ENCODE measurements at places on chromosomes 2 and 18.

DNA sequence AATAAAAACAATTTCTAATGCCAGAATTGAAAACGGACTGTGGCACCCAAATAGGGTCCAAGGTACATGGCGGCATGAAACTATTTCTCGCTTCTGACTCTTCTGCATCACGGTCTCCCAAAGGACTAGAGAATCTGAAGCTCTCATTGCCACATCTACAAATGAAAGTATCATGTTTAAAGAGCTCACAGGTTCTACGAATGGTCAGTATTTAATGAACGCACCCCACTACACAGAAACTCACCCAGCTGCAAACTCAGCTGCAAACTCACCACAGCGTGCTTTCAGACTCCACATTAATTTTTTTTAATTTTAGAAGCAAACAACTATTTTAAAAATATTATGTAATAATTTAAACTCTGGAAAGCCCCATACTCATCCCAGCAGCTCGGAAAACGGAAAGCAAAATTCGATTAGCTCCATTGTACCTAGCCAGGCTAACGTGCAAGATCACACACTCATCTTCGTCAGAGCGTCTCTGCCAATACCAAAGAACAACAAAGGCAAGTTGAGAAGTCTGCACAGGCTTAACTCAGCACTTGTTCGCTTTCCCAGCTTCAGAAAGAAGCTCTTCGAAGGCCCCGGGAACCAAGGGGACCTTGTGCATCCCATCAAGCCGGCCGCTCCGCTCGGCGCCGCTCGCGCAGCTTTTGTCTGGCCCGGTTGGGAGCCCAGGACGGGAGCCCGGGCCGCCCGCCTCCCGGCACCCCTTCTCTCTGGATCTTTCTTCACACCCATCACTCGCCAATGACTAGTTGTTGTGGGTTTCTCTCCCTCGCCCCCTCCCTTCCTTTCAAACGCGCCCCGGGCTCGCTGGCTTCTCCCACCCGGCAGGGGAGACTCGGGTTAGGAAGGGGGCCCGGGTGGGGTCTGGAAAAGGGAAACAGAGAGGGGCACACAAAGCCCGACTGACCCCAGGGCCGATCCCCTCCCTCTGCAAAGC is 785 bp downstream of the CLASP1 start:
- DNase-seq: peak; percentile 11

GRCh38 chr18:50559752-50560680 is at the start of gene MAPK4:
Gene MAPK4 (plus strand): TSS chr18:50560087. CDS start chr18:50663959, 103,872 bp downstream.
- DNase-seq: no peak

DNA sequence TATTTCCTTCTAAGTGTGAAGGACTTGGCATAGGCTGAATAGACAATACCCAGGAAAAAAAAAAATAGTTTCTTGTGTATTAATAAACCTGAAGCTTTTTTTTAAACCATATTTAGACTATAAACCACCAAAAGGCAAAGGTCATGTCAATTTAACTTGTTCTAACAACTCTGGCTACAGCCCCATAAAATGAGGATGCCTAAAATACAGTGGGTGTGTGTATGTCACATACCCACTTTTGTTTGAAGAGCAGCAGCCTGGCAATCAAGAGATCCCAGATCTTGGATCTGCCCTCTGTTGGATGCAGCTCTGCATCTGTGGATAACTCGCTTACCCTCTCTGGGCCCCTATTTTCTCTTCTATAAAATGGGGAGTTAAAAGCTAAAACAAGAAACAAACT is 65.4 kb downstream of the SATB2 start:
- no peak for DNase-seq

DNA sequence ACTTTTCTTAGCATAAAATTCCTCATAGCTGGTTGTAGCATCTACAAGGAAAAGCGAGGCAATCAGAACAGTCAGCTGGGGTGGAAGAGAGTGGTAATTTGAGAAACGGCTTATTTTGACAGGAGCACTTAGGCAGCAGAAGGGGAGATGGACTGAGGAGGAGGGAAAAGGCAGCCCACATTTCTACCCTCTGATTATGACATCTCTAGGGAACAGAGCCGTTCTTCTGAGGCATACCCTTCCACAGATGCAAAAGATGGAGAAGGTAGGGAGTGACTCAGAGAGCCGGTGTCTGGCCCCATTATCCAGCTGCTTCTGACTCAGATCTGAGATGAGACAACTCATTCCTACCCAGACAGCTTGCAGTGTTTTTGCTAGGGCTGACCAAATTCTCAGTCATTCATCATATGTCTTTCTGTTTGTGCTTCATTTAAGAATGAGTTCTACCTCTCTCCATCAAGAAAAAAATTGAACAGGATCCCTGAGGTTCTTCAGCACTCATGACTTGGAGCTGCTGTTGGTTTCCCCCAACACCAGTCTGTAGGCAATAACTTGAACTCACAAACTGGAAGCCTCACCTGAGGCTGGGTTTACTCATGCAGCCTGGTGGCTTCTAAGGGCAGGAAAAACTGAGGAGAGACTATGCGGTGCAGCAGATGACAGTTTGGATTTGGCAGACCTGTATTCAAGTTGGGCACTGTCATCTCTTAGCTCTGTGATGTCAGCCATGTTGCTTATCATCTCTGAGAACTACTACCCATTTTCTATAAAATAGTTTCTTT is 15.9 kb upstream of the SEC11C start:
- no peak for DNase-seq

DNA sequence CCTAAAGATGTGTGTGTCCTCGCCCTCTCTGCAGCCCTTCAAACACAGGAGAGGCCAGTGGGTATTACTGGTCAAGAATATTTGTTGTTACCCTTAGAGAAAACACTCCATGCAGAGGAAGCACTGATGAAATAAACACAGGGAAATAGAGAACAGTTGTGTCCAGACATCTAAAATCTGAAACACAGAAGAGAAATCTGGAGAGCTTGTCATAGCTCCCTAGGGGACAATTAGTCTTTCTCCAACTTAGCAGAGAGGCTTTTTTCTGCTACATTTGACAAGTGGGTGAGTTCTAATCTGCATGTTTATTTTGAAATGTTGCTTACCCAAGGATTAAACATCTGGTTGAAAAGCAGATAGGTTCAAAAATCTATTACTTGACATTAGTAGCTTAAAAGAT is 190.1 kb downstream of the CTNNA2 start:
- DNase-seq: no peak

DNA sequence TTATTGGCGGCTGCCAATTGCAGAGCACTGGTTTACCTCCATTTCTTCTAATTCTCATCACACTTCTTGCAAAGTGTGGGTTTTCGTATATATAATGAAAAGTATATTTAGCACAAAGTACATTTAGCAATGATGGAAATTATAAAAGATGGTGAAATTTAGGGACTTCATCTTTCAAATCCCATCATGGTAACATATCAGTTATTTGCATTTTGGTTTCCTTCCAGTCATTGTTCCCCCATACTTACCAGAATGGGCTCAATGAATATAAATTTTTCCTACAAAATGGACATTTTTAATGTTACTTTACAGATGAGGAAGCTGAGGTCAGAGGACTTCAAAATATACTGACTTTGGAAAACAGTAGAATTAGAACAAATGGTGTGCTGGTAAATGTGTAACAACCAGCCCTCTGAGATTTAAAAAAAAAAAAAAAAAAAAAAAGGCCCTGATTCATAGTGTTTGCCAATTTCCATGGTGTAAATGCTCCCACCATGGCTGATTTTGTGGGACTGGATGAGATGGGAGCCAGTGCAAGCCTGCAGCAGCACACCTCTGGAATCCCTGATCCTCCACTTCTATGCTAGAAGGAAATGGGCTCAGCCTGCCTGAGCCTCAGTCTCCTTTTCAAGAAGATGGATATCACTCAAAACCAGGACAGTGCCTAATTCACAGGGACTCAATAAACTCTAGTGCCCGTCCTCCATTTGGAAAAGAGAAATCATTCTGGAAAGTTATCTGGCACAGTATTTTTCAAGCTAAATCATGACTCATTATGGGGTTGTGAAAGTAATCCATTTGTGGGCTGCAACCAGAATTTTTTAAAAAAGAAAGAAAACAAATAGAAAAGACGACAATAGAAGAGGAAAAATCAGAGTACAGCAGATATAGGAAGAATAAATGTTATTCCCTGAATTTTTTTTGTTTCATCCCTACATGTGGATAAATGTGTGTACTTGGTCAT is 34.0 kb downstream of the LBH start:
- DNase-seq: no peak

DNA sequence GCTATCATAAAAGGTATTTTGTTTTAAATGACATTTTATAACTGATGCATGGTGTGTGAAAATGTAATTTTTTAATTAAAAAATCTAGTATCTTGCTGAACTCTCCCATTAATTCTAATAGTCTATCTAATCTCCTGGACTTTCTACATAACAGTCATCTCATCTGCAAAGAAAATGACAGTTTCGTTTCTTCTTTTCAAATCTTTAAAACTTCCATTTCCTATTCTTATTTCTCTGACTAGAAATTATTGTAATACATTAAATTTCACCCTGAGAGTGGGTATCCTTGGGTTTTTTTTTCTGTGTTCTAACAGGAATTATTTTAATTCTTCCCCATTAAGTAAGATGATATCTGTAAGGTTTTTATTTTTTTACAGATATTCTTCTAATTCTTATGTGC is 120.1 kb downstream of the KCNF1 start:
- no peak for DNase-seq

DNA sequence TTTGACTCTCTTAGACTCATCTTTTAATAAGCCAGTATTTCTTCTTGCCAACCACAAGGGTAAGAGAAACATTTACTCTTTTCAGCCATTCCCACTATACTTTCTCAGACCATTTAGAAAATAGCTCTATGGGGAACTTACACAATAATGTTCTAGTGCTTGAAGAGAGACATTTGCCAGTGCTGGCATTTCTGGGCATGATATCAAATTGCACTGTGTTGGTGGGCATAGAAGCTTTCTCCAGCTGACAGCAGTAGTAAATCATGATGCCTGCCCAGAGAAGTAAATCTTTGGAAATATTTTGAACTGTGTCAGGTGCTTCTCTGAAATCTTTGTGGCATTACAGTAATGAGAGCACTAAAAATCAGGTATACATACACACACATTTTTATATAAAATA is 346.6 kb downstream of the CBLN2 start:
- no peak for DNase-seq

DNA sequence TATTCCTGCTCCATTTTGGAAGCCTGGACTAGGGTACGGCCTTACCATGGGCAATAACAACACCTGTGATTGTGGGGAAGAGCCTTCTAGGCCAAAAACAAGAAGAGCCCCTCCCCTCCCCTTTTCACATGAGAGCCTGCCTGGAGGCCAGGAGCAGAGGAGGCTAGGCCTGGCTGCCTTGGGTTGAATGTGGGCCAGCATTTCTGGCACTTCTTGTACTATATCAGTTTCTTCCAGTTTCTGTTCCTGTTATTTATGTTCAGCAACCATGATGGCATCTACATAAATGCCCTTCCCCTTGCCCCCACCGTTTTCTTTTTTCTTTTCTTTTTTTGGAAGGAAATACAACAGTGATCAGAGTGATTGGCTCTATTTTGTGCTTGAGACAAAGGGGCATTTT is 58.4 kb downstream of the KCTD18 start:
- no peak for DNase-seq

- DNase-seq: no peak
Measured at GRCh38 chr2:39772812-39773152, 6.3 kb downstream of the THUMPD2 start.

DNA sequence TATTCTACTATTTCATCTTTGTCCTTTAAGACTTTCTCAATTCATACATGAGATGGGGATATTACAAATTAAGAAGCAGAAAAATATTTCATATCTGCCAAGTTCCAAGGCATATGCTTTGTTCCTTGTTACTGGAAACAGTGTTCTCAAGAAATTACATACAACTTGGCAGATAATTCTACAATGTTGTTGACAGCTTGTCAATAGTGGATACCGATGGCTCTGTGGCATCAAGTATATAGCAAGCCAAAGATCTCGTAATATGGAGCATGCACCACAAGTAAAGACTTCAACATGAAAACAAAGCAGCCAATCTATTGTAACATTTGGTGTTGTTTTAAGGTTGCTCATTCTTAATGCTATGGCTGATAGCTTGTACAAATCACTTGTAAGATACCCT is 598.2 kb upstream of the KLHL29 start:
- DNase-seq: no peak

- no peak for DNase-seq
Measured at GRCh38 chr2:240810199-240810598, 9.8 kb downstream of the KIF1A start.

DNA sequence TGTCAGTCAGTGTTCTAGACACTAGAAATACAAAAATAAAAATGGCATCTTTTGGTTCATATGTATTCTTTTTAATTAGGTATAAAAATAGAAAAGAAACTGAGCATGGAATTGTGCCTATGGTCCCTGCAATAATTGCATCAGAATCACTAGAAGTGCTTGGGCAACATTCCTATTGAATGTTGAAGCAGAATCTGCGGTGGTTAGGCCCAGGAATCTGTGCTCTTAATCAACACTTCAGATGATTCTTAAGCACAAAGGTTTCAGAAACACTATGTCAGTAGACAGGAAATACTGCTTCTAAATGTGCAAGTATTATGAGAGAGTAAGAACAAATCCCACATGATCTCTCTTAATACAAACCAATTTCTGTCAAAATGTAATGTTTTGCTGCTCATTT is 20.3 kb upstream of the RBBP8 start:
- DNase-seq: no peak

DNA sequence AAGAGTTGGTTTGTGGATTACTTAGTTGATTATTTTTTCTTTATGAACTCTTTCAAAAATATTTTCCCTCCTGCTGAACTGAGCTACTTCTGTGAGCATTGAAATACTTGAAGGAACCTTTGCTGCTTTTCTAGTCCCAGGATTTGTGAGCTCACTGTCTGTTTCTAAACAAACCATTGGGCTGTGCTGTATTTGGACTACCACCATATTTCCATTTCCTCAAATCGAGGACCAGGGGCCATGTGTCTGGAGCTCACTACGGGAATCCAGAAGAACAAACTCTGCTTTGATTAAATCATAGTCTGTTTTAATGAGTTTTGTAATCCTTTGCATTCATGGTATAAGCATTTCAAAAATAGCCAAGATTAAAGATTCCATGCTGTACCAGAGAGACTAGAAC is 1.3 kb downstream of the MRPL33 start:
- DNase-seq: no peak

DNA sequence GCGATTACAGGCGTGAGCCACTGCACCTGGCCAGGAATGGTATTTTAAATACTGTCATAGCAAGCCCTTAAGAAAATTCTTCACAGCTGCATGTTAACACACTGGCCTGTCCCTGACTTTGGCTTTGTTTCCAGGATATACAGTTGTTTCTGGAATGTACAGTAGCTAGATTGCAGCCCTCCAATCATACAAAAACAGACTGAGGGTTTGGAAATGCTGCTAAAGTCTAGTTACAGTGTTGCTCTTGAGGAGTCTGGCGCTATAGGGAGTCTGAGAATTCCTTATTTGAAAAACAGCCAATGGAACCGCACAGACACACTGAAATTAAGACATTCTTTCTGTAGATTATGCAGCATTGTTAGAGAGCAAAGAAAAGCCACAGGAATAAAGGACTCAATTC is 37.7 kb downstream of the STON1 start:
- no peak for DNase-seq

- DNase-seq: no peak
Measured at GRCh38 chr18:80037869-80038630, 3.8 kb downstream of the RBFA start.

- no peak for DNase-seq
Measured at GRCh38 chr2:223797811-223798721, 39.3 kb downstream of the AP1S3 start.
